ENCODE measurements at places on chromosomes 7 and 10.

GRCh38 chr7:32611201-32612099, 116.2 kb downstream of the AVL9 start:
- DNase-seq, result no peak

GRCh38 chr10:106280896-106281460, 883.5 kb downstream of the SORCS1 start:
- DNase-seq, result no peak

DNA sequence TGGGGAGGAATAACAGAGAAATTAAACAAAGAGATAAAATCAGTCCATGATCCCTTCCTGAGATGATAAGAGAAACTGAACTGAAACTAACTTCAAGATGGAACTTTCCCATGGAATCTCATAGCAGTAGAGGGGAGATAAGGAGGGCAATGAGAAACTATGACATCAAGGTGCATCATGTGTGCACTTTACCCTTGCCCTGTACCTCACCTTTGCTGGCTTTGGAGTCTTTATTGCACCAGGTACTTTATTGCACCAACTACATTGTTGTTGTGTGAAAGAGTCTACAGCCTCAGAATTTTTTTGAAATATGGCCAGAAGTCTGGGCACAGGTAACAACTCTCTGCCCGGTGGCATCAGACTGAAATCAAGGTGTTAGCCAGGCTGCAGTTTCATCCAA, 11.2 kb upstream of the SMC3 start:
- DNase-seq, result no peak

DNA sequence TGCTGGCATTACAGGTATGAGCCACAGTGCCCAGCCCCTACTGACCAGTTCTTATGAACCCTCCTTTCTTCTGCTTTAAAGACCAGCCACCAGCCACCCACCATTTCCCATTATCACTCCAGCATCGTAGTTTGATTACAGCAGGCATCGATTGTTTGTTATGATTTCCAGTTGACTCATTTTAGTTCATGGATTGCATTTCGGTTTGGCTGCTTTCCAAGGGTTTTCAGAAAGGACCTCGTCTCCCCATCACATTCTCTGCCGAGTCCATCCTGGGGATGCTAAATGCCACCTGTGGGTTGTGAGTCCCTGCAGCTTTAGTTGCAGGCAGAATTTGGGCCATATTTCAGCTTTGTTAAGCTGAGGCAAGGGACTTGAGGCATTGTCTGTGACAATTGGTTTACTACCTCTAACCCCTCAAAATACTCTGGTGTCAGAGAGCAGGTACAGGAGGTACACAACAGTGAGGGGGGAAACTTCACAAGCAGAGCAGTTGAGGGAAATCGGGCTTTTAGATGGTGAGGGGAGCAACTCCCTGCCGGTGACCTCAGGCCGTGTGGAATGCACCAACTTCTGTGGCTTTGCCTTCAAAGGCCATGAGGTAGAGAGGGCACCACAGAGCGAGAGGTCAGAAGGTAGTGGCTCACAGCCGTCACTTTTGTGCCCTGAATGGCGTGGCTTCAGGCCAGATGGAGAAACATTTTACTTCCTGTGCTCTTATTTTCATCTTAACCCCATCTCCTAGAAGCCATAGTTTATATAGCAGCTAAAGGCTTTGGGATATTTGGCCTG, 203.8 kb downstream of the CCDC3 start:
- no peak for DNase-seq
